Non-pigmented ciliary epithelial cell (primary cell): ENCODE measurements at places on chromosomes 7 and 10.

- no peak for DNase-seq
Measured at GRCh38 chr7:45268013-45268412, 110.4 kb downstream of the RAMP3 start.

- DNase-seq = no peak
Measured at GRCh38 chr10:78194539-78195402, 161.1 kb downstream of the RPS24 start.

- DNase-seq = no peak
Measured at GRCh38 chr7:158384746-158385145, 202.9 kb downstream of the PTPRN2 start.

DNA sequence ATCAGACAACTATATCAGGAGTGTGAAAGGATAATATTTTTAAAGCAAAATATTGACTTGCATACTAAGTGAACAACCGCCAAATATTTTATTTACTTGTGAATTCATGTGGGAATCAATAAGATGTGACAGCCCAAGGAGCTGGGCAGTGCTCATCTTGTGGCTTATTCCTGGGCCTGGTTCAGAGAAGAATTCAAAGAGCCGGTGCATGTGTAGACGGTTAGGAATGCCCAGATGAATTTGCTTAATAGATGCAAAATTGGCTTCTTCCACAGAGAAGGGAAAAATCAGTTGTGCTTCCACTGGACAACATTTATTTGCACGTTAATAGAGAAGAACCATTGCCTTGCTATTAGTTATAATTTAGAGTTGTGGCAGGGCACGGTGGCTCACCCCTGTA, 4.4 kb downstream of the MYL7 start:
- DNase-seq = no peak

DNA sequence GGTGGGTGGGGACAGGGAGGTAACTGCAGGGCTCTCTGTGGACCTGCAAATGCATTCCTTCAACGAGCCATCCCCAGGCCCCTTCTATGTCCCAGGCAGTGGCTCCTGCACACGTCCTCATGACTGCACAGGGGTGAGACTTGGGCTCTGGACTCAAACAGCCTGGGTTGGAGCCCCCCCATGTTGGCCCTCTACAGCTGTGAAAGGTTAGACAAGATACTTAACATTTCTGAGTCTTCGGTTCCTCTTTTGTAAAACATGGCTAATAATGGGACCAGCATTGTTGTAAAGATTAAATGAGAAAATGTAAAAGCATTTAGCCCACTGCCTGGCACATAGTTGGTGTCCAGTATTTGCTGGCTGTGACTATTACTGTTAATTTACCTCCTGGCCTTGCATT, 41.8 kb downstream of the CHST3 start:
- DNase-seq = no peak

DNA sequence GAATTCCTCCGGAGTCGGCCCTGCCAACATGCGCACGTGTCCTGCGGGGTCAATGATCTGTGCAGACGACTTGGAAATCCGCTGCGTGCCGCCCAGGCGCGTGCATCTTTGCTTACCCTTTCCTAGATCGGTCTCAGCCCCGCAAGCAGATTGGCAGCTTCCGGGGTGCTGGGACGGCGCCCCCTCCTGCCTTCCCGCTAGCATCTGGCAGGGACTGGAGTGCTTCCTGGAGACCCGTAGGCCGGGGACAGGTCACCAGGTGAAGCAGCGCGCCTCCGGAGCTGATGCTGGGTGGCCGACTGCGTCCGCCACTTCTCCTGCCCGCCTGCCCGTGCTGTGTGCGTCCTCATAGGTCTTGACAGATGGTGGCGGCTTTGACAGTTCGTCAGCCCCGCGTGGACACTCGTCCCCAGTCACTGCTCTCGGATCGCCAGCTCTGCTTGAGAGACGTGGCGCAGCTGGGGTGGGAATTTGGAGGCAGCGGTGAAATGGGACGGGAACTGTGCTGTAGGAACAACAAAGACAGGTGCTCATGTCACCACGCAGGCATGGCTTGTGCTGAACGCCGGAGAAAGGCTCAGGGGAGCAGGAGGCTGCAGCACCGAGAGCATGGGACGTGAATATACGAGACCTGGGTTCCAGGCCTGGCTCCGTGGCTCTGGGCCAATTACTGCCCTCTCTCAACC, 21.9 kb upstream of the KCNK18 start:
- DNase-seq = no peak

GRCh38 chr10:63431962-63432797, 33.6 kb downstream of the JMJD1C start:
- no peak for DNase-seq

DNA sequence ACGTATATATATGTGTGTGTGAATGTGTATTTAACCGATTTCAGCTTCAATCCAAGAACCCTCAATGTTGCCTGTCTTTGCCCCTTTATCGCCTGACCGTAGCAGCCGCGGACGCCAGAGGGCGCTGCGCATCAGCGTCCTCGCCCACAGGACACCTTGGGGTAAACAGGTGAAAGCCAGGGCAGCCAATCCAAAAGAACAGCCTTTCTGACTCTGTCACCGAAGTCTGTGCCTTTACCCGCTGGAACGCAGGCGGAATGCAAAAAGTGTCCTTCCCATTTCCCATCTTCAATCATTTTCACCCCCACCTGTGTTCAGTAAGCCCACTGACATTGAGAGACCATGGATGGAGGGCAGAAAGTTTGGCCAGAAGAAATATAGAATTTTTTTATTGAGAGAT, 3.6 kb downstream of the NXPH1 start:
- no peak for DNase-seq

DNA sequence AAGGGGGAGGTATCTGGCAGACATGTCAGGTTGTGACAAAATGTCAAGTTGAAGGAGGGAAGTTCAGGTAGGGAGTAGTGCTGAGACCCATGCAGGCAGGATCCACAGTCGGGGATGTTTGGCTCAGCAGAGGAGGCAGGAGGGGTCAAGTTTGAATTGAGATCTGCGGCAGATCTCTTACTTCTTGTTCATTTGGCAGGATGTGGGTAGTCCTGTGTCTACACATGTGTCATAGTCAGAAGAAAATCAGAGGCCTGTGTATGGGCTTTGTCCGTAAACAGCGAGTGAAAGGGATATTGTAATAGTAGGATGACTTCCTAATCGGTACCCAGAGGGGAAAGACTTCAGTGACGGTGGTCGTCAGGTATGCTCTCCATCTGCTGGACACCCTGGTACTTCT, 203.8 kb upstream of the MTPN start:
- DNase-seq = no peak

GRCh38 chr7:105429746-105430612, 41.3 kb upstream of the SRPK2 start:
- no peak for DNase-seq

DNA sequence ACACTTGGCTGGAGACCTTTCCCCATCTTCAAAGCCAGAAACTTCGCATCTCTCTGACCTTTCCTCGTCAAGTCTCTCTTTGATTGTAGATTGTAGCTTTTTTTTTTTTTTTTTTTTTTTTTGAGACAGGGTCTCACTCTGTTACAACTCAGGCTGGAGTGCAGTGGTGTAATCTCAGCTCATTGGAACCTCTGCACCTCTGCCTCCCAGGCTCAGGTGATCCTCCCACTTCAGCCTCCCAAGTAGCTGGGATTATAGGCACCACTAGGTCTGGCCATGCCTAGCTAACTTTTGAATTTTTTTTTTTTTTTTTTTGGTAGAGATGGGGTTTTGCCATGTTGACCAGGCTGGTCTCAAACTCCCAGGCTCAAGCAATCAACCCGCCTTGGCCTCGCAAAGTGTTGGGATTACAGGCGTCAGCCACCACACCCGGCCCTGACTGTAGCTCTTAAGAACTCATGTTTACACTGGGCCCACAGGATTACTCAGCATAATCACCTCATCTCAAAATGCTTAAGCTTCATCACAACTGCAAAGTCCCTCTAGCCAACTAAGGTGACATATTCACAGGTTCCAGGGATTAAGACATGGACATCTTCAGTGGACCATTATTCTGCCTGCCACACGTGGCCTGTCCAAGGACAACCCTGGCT, 11.7 kb downstream of the POLL start:
- DNase-seq = peak; percentile 8

- DNase-seq = no peak
Measured at GRCh38 chr10:63027531-63027930, 105.6 kb upstream of the NRBF2 start.

GRCh38 chr7:29798422-29798821, 7.9 kb upstream of the WIPF3 start:
- DNase-seq = no peak

- DNase-seq = no peak
Measured at GRCh38 chr10:86402283-86402941, 35.8 kb upstream of the GRID1 start.

- DNase-seq = no peak
Measured at GRCh38 chr7:98105942-98106544, 619 bp upstream of the LMTK2 start.

DNA sequence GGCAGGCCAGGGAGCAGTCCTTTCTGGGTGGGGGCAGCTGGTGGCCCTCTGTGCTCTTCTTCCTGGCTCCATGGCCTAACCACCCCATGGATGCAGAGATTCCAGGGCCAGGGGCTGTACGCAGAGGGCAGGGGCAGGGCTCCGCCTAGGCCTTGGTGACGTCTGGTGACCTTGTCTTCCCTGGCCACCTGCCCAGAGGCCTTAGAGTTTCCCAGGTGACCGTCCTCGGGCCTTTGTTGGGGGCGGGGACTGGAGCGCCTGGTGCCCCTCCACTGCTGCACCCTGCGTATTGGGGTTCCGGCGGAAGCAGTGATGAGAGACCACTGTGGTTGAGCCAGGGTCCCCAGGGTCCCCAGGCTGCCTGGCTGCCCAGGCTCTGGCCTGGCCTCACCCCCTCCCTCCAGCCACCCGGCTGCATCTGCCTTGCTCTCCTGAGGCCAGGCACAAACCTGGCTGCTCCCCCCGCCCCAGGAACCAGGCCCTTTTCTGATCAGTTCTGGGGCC, 10.3 kb downstream of the PWWP2B start:
- DNase-seq = no peak

DNA sequence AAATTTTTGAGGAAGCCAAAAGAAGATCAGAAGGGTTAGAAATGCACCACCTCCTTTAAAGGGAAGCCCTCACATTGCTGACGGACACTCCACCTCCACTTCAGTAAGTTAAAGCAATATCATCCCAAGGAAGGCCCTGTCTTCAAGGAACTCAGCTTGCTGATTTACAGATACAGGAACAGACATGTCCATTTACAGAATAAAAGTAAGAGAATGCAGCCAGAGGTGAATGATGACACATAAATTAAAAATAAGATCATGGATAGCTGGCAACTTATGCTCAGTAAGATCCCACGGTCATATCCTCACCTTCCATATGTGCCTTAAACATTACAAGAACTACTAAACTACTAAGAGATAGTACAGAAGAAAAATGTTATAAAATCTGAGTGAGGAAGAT, 20.4 kb downstream of the GRB10 start:
- no peak for DNase-seq

GRCh38 chr10:90447831-90448230, 410.0 kb downstream of the HTR7 start:
- DNase-seq = no peak

GRCh38 chr7:140475747-140476333, 3.5 kb downstream of the MKRN1 start:
- no peak for DNase-seq

DNA sequence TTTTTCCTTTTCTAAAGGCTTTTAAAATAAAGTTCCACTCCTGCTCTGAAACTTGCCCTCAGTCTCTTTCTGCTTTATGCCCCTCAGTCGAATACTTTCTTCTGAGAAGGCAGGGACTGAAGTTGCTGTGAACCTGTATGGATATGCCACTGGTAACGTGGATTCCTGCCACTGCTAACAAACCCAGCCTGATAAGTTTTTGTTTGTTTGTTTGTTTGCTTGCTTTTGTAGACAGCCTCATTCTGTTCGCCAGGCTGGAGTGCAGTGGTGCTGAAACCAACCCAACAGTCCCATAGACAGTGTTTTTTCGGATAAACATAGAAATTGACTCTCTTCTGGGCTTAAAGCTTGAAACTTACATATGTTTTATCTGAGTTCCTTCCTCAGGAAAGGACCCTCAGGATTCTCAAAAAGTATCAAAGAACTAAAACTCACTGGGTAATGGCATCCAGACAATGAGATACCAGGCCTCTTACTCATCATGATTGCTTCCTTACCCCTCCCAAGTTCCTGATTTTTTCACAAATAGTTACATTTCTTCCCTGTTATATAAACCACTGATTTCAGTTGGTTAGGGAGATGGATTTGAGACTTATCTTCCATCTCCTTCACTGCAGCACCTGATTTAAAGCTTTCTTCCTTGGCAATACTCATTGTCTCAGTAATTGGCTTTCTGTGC, 273.6 kb downstream of the SDHAF3 start:
- no peak for DNase-seq

- DNase-seq = peak; percentile 79
Measured at GRCh38 chr10:25174461-25175230, at the start of gene GPR158. TSS of gene GPR158 (plus strand) at chr10:25175001. CDS start at chr10:25175421, 420 bp downstream.

GRCh38 chr10:60367901-60368300, 21.8 kb downstream of the ANK3 start:
- no peak for DNase-seq

GRCh38 chr10:97138846-97139245, 46.9 kb downstream of the SLIT1 start:
- no peak for DNase-seq

GRCh38 chr7:41336981-41337380, 365.9 kb downstream of the INHBA start:
- no peak for DNase-seq

DNA sequence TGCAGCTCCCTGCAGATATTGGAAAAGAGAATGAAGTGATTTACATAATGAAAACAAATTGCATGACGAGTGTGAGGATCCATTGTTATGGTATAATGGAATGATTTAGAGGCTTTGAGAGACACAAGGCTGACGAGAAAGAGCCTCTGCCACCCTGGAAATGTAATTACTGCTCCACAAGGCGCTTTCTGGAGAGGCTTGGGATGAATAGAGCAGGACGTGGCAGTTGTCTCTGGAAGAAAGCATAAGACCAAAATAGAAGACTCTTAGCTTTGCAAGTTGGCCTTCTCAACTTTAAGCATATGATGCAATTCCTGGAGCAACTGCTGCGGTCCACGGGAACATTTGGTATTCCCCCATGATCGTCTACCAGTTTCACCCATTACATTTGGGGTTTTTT, 181.9 kb upstream of the TCF7L2 start:
- no peak for DNase-seq

- no peak for DNase-seq
Measured at GRCh38 chr7:15407910-15408309, 153.9 kb downstream of the AGMO start.

DNA sequence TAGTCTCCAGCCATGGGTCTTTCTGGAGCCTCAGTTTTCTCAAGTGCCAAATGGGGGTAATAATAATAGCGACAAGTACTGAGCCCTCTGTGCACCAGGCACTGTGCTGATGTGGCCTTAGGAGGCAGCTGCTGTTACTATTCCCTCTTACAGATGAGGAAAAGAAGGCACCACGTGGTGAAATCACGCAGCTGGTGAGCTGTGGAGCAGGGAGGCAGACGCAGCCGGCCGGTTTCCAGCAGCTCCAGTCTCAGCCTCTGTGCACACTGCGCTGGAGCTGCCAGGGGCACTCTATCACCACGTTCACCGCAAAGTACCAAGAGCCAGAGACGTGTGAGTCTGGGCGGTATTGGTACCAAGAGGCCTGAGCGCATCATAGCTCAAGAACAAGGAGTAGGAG, 9.6 kb downstream of the PYROXD2 start:
- no peak for DNase-seq

GRCh38 chr7:79820387-79820786, 314.2 kb upstream of the GNAI1 start:
- no peak for DNase-seq

- no peak for DNase-seq
Measured at GRCh38 chr10:102010961-102011360, 45.0 kb downstream of the ARMH3 start.

GRCh38 chr7:103637094-103637493, 191.1 kb upstream of the SLC26A5 start:
- peak; percentile 85 for DNase-seq

GRCh38 chr7:135510592-135511183, 786 bp upstream of the CNOT4 start:
- no peak for DNase-seq
